HT1080 (cell line): ENCODE measurements at places on chromosomes 4 and X. TPM values are rescaled to one million over a fixed set of nuclear protein-coding genes. Genes with fewer than 3 reads are reported as not detected.

DNA sequence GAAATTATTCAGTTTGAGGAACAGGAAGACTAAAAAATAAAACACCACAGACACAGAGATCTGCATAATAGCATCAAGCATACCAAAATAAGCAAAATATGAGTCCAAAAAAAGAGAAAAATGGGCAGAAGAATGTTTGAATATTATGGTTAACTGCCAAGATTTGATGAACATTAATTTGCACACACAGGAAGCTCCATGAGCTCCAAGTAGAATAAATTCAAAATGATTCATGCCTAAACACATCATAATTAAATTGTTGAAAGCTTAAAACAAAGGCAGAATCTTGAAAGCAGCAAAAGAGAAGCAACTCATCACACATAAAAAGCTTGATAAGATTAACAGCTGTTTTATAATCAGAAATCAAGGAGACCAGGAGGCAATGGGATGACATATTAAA lies 156.6 kb upstream of the ARSJ start:
- DNase-seq = peak; percentile 2

- DNase-seq = peak; percentile 2
Observed at GRCh38 chrX:106203315-106203714, 35.2 kb downstream of the PWWP3B start.

GRCh38 chrX:25527596-25527995 lies 511.8 kb upstream of the ARX start:
- no peak for DNase-seq

GRCh38 chrX:47840111-47840510 lies 3.4 kb downstream of the ZNF81 start:
- no peak for DNase-seq

- DNase-seq = peak; percentile 2
Observed at GRCh38 chrX:132489578-132490419, 961 bp upstream of the MBNL3 start.

GRCh38 chrX:153499876-153500275 lies 5.1 kb downstream of the BGN start:
- DNase-seq = no peak

DNA sequence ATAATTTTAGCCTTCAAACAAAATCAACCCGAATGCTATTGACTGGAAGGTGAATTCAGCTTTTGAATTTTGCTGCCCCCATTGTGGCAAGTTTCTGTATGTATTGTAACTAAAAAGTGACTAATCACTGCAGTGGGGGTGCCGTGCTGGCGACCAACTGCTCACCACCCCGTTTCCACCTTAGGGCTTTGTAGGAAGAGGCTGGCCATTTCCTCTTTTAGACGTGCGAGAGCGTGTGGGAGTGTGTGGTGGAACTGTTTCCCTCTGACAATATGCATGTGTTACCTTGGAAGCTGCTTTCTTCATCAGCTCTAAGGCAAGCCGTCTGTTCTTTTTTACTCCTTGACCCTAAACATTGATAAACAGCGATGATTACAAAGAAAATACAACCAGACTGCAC lies 78.8 kb downstream of the SEL1L3 start:
- no peak for DNase-seq

DNA sequence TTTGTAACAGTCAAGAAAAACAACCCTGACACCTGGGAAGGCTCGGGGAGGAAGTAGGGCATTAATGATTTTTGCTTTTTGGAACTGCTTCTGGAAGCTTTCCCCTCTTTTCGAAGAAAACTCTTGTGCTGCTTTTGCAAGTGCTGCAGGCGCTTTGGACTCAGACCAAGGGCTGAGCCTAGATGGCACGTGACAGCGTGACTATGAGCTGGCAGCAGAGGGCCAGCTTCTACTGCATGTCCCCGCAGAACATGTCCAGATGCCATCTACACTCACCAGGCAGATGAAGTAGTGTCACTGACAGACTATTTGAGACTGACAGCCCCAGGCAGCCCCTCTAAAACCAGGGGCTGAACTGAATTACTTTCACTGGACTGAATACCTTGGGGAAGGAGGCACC lies 6.2 kb downstream of the NR0B1 start:
- no peak for DNase-seq

- DNase-seq = no peak
Observed at GRCh38 chr4:112847781-112848180, 201.7 kb upstream of the ANK2 start.

DNA sequence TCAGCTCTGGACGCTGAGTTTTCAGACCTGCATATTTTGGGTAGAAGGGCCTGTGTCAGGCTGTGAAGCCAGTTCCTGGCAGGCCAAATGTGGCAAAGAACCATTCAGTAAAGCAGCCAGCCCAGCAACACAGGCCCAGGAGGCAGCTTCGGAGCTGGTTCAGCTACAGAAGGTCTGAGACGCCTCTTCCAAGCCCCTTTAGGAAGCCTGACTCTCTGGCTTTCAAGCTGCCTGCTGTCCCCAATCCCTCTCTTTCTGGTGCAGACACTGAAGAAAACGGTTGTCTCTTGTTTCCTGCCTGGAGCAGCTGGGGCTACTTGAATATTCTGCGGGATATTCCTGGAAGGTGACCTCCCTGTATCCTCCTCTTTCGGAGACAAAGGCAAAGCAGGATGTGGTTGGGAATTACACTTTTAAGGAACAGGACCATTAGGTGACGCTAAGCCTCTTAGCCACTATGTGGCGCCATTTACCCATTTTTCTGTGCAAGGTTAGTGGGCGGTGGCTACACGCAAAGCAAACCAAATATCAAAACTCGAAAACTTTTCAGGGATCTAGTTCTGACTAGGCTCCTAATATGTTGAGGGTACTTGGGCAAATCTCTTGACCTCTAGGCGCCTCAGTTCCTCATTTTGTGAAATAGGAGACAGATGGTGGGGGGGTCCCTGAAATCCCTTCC lies 47.2 kb upstream of the LAS1L start:
- peak; percentile 76 for DNase-seq

GRCh38 chr4:89539374-89539773 lies 231.8 kb upstream of the GPRIN3 start:
- peak; percentile 18 for DNase-seq

DNA sequence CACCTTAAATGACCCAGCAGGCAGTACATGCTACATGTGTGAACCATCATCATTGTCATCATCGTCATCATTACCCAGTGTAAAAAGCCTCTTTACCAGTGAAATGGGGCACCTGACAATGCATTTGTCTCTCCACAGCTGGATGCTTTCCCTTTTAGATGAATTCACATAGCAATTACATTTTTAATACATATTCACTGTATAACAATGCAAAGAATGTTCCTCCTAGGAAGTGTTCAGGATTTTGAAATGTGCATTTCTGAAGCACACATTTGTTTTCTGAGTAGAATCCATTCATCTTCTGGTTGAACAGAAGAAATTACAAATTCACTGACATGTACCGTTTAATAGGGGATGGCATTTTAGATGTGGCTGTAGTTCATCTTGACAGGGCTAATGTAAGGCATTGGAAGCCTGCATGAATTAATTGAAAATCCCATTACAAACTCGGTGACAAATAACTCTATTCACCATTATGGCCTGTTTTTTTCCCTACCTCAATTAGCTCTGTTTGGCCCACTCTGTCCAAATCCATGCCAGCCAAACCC lies 111.1 kb downstream of the SH3RF1 start:
- peak; percentile 23 for DNase-seq

DNA sequence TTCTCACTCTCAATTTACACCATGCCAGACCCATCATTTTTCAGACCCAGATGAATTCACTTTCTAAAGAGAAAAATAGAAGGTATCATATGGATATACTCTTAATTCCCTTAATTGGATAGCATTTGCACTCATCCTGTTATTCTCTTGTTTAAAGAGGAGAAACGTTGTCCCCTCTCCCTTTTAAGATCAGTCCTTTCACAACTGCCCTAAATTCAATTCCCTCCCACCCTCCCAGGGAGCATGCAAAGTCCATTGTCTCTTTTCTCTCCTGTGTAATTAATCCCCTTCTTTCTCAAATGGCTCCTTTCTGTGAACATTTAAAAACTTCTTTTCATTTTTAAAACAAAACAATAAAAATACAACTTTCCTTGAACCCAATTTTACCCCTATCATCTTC lies 124.7 kb upstream of the TLL1 start:
- DNase-seq = no peak

The TRIM75 gene
- total RNA-seq = not detected in 2 replicates

The FATE1 gene
- total RNA-seq = not detected in 2 replicates

The MAGED4B gene
- total RNA-seq = 1.9 and 5.3 TPM in 2 replicates

The PRRG3 gene
- total RNA-seq = 0.37 TPM in 1 of 2 replicates, not detected in the other

The ACE2 gene
- total RNA-seq = not detected in 2 replicates

The CXCL11 gene
- total RNA-seq = not detected in 2 replicates

The SLC16A2 gene
- total RNA-seq = 7.7 and 9.2 TPM in 2 replicates
